ENCODE measurements at places on chromosomes 16 and 17. TPM values are rescaled to one million over a fixed set of nuclear protein-coding genes. Genes with fewer than 3 reads are reported as not detected.

DNA sequence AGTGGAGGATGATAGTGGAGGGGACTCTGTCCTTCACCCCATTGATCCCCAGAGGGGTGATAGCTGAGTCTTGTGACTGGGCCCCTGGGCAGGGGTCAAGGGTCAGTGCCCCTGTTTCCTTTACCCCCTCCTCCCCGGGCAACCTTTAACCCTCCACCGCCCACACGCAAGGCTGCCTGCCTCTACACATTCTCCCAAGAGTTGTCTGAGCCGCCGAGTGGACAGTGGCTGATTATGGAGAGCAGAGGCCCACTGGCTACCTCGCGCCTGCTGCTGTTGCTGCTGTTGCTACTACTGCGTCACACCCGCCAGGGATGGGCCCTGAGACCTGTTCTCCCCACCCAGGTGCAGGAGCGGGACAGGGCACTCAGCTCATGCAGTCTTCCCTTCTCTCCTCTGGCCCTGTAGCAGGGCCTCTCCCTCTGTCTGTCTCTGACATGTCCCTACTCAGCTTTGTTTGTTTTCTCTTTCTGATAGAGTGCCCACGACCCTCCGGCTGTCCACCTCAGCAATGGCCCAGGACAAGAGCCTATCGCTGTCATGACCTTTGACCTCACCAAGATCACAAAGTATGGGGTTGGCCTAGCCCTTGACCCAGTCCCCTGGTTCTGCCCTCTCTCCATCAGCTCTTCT, at the start of gene SHBG:
SHBG (plus strand) TSS at position 197 of the 633 bp plus-strand sequence; CDS start at position 235, 38 bp downstream.
- DNase-seq = no peak
- no peaks in the 10 kb centered on the region for H3K27me3 ChIP-seq
- H3K27ac ChIP-seq = no peak within 1 kb of the TSS
- H3K4me3 ChIP-seq = no peak within 1 kb of the TSS
- H3K36me3 ChIP-seq = peaks cover 12% of the 10 kb centered on the region
- H3K4me1 ChIP-seq = no peaks in the 10 kb centered on the region

- no peak for DNase-seq
- no peaks in the 10 kb centered on the region for H3K36me3 ChIP-seq
- peaks cover 2% of the 10 kb centered on the region for H3K4me1 ChIP-seq
Measured at GRCh38 chr16:80670170-80670865, 129.5 kb downstream of the DYNLRB2 start.

GRCh38 chr17:69143151-69143550, 1.5 kb upstream of the ABCA6 start:
- peak overlapping the region; percentile 77 for H3K4me3 ChIP-seq
- peaks cover 1% of the 10 kb centered on the region for H3K36me3 ChIP-seq
- H3K27ac ChIP-seq = peak overlapping the region; percentile 97
- DNase-seq = no peak
- peaks cover 38% of the 10 kb centered on the region for H3K4me1 ChIP-seq
- no peaks in the 10 kb centered on the region for H3K27me3 ChIP-seq

GRCh38 chr16:23868136-23868535, 32.4 kb downstream of the PRKCB start:
- H3K27ac ChIP-seq = no peak overlapping the region
- H3K36me3 ChIP-seq = no peaks in the 10 kb centered on the region
- no peaks in the 10 kb centered on the region for H3K4me1 ChIP-seq
- no peak overlapping the region for H3K4me3 ChIP-seq
- DNase-seq = no peak

- peaks cover 58% of the 10 kb centered on the region for H3K4me1 ChIP-seq
- no peak for DNase-seq
- H3K27me3 ChIP-seq = no peaks in the 10 kb centered on the region
- H3K4me3 ChIP-seq = peak overlapping the region; percentile 89
- peaks cover 49% of the 10 kb centered on the region for H3K36me3 ChIP-seq
Measured at GRCh38 chr17:7839190-7839875, 5.3 kb downstream of the KDM6B start.

NTN1 gene
- total RNA-seq = 0.10 TPM

MT1H gene
- not detected for total RNA-seq

KCNJ18 gene
- not detected for total RNA-seq

MILR1 gene
- total RNA-seq = 9.8 TPM

GRCh38 chr16:57270221-57271062, 14.0 kb downstream of the PLLP start:
- no peak for DNase-seq
- H3K4me1 ChIP-seq = peaks cover 15% of the 10 kb centered on the region
- no peak overlapping the region for H3K4me3 ChIP-seq
- H3K27ac ChIP-seq = no peak overlapping the region
- no peaks in the 10 kb centered on the region for H3K36me3 ChIP-seq
